G401 (cell line): ENCODE measurements at places on chromosomes 6 and 20. TPM values are rescaled to one million over a fixed set of nuclear protein-coding genes. Genes with fewer than 3 reads are reported as not detected.

Gene CLPSL1
- total RNA-seq: not detected in 2 replicates

Gene KHDC3L
- not detected in 2 replicates for total RNA-seq

Gene SLC17A3
- not detected in 2 replicates for total RNA-seq

Gene IL17A
- not detected in 2 replicates for total RNA-seq

Gene TRDN
- total RNA-seq: not detected in 2 replicates
